Erythroblast (primary cell): ENCODE measurements at places on chromosomes 3 and 15.
A peak's percentile ranks its signal among the peaks of the same experiment; 100 is the strongest.

DNA sequence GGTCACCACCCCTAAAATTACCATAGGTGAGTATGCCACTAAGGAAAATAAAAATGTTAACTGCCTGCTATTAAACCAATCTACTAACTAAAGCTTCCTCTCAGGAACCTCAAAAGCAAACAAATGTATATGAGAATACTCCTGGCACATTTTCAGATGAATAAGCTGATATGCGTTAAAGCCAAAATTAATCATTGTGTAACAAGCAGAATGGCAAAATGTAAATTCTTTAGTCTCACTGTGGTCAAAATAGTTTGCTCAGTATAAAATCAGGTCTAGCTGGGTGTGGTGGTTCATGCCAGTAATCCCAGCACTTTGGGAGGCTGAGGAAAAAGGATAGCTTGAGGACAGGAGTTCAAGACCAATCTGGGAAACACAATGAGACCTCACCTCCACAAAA lies 53.6 kb downstream of the SUMF1 start:
- DNase-seq = no peak

DNA sequence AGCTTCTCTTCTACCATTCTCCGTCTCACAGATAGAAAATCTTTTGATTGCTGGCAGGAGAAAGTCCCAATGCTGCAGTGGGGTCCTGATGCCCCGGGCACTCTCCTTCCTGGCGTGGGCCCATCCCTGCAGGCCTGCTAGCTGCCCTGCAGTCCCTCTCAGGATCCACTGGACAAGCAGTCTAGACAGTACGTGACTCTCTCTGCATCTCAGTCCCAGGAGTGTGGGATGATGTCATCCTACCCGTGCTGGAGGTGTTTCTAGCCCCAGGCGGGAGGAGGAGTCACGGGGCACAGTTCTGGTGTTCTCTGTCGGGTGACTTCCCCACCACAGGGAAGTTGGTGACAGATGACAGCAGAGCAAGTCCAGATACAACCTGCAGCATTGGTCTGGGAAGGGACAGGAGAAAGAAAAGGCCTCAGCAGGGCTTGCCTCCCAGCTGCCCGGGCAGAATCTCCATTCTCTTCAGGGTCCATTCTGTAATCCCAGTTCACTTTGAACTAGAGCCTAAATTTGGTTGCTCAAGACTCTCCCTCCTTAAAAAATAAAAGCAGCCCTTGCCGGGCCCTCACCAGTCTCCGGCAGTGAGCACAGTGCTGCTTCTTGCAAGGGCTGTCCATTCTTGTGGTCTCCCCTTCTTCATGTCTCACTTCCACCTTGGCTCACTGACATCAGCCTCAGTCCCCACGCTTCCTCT lies 30.6 kb downstream of the SLC28A1 start:
- no peak for DNase-seq

DNA sequence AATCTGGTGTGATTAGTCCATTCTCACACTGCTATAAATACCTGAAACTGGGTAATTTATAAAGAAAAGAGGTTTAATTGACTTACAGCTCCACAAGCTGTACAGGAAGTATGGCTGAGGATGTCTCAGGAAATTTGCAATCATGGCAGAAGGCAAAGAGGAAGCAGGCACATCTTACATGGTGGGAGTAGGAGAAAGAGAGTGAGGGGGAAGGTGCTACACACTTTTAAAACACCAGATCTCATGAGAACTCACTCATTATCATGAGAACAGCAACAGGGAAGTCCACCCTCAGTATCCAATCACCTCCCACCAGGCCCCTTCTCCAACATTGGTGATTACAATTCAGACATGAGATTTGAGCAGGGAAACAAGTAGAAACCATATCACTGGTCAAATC lies 24.0 kb upstream of the ACP3 start:
- DNase-seq = no peak

GRCh38 chr3:8769088-8769822 lies at the start of gene OXTR:
Gene OXTR, minus strand, starts transcription at chr3:8769613. Its CDS starts 1,426 bp downstream, at chr3:8768187.
- peak; percentile 54 for DNase-seq

DNA sequence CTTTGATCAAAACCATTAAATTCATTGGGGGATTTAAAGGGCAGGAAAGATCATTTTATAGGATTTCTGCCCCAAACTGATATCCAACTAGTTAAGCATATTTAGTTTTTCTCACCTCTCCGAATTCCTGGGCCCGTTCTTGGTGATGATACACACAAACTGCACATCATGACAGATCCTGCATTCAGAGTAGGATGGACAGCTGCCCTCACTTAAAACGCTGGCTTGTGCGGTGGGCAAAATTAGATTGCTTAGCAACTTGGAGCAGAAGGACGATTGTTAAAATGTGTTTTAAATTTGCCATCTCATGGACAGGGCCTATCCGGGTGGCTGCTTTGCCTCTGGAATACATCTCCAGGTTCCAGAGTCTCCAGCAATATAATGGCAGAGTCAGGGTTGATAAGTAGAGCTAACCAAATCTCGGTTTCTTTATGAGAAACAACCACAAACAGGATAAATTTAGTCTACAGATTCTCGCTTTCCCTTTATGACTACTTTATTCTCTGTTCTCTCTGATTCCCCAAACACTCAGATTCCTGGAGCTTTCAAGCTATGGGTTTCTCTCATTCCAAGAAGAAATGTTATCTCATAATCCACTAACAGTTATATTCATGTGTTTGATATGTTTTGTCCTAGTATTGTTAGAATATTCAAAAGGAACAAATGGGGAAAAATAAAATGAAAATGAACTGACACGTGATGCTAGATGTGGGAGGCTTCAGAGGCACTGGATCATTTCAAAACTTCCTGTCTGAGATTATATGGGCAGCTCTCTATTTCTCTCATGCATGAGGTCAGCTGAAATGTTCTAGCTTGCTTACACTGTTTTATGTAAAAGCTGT lies 1014.1 kb upstream of the SEMA6D start:
- DNase-seq = no peak

DNA sequence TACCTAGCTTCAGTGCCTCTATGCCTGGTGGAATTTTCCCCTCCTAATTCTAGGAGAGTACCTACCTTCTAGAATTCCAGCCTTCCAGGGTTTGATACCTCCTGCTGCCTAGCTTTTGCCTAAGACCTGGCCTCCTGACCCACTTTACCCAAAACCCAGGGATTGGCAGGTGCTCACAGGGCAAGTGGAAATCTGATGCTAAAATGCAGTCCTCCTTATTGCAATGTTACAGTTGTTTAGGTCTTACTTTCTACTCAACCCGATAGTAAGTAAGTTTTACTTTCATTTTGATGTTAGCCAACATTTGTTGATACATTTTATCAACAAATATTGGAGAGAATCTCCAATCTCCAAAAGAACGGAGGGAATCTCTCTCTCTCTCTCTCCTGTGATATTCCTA lies 275.9 kb downstream of the DOCK3 start:
- DNase-seq = no peak

GRCh38 chr15:33067456-33067855 lies 127.1 kb downstream of the FMN1 start:
- no peak for DNase-seq

DNA sequence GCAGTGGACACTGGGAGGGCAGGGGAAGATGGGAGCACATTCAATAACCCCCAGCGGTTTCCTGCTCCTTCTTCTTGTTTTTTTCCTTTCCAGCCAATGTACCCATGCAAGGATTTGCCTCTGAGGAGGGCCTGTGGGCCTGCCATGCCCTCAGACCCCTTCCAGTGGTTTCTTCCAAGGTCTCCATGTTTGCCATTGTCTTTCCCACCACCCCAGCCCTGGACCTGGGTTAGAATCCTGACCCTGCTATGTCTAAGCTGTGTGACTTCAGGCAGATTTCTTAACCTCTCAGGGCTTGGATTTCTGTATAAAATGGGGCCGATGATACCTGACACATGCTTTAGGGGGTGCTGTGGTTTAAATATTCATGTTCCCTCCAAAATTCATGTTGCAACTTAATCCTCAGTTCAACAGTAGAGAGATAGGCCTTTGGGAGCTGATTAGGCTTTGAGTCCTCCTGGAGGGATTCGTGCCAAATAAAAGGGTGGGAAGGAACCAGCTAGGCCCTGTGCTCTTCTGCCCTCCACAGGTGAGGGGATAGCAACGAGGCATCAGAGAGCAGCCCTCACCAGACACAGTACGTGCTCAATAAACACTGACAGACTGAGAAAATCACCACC lies 46.3 kb upstream of the FLNB start:
- peak; percentile 48 for DNase-seq

DNA sequence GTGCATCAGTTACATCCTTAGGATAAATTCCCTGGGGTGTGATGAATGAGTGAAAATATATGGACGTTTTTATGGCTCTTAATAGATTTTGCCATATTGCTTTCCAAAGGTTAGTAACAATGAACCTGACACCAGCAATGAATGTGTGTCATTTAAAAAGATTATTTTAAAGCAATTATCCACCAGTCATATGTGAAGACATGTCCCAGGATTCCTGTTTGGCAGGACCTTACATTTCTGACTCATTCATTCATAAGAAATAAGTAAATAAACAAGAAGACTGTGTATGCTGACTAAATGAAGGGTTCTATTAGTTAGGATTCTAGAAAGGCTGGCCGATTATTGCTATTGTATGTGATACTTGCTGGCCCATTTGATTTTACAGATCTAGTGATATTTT lies 201.5 kb downstream of the SOX2 start:
- no peak for DNase-seq
